ENCODE measurements at places on chromosomes 4 and X.

DNA sequence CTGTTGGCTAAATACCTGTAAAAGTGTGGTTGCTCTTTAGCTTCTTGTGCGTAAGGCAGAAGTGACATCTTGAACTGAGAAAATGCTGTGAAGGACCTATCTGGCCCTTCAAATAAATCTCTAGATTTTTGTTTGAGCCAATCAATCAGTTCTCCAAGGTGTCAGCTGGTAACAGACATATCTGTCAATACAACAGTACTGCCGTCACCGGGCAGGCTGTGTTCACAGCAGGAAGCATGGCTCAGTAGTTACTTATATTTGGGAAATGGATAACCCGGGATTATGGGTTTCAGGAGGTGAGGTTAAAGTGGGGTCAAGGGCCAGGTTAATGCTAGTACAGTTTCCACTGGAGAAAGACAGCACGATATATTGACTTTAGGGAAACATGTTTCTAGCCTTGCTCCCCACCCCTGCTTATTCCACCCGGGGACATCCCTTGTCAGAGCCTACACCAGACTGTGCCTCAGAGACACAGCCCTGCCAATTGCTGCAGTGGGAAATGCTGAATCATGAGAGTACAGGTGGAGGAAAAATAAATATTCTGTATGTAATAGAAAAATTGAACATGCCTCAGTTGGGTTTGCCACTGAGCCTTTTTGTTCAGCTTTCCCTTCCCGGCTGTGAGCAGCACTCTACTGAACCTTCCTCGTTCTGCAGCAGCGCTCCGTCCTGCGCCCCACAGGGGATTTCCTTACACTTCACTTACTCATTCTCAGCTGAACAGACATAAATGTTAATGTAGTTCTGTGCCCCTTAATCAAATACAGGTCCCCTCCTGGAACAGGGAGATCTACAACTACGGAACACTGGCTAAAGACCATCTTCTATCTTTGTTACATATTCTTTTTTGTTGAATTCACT is 121.1 kb downstream of the MGST2 start:
- no peak for DNase-seq

DNA sequence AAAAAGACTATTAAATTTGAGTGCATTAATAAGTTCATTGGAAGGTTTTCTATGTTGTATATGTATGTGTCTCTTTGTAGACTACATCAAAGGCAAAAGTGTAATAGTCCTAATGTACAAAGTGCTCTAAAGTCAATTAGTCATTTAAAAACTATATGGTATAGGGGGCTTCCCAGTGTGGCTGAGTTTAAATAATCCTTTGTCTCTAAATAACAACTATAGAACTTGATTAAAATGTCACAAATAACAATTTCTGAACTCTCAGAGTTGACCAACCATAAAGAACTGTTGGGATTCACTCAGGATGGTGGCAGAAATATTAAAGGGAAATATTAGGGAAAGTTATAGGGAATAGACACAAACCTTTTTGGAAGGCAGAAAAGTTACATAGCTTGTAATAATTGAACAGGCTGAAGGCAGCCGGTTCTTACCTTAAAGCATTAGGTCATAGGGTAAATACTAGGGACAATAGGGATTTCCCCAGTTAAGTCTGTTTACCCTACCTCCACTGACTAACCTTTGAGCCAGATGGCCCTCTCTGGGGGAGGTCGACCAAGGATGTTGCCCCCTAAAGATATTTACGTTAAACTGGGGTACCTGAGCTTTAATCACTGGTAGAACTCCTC is 1054.2 kb downstream of the ARAP2 start:
- no peak for DNase-seq

DNA sequence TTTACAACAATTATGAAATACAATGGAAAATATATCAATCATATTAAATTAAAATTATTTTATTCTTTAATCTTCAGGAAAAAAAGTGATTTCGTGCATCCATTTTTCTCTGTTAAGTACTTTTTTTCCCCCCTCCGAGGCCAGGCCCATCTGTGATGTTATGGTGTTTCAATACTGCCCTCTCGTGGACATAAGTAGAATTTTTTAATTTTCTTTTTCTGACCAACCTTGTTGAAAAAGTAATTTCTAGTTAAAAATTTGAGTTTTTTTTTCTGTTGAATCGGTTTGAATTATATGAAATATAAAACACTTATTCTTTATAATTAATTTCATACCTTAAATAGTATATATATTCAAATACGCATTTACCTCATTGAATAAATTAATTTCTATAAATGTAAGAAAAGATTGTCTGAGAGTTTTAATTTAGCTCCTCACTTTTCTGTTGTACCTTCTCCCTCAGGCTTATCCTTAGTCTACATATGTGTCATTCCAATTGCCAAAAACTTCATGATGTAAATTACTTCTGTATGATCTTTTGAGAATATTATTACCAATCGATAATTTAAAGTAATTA is 175.8 kb upstream of the TECRL start:
- DNase-seq = no peak

DNA sequence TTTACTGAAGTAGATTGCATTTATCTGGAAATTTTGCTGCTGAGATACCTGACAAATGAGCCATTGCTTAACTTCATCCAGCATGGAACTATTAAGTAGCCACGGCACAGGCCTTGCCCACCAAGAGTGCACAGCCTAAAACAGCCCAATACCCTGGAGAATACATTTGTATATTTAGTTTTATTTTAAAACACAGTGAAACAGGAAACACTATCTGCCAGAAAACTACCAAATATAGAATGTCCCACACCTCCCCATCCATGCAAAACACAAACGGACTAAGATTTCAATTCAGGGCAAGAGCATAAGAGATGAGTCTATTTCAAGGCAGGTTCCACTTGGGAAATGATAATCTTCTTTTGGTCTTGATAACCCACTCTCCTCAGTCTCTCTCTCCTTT is 57.1 kb downstream of the MAML3 start:
- DNase-seq = no peak

DNA sequence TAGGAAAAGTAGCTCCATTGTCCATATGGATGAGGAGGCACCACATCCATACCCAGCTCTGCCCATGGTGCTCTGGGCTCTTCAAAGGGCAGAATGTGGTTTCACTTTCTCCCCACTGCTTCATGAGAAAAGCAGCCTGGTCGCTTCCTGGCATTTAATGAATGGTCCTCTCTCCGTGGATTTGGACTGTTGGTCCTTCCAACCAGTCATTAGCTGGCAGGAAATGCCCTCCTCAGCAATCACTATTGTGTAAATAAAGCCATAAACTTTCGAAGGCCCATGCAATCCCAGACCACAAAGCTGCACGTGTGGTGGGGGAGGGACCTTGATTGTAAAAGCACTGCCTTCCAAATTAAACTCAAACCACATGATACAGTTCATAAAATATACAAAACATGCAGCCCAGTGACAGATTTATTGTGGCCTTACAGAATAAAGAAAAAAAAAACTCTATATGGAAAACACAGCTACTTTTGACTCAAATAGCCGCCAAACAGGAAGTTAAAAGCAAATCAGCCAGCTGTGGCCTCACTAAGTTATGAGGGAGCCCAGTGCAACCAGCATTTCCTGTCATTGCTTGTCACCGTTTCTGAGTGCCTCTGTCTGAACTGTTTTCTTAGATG is 8.1 kb downstream of the MBNL3 start:
- DNase-seq = no peak

DNA sequence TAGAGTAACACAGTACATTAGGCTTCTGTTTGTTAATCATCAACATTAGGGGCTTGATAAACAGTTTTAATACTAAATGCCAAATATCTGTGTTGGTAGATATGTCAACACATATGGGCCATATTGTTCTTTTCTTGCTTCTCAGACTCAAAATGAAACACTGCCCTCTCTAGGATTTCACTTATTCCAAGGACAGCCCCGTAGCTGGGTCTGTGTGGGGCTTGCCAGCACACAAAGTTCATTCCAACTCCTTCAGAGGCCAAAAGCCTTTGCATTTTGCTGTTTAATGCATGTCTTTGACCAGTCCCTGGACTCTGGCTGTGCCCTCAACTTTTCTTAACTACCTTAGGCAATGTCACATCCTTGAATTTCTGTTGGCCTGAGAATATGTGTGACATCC is 102.0 kb upstream of the ZNF827 start:
- DNase-seq = no peak

DNA sequence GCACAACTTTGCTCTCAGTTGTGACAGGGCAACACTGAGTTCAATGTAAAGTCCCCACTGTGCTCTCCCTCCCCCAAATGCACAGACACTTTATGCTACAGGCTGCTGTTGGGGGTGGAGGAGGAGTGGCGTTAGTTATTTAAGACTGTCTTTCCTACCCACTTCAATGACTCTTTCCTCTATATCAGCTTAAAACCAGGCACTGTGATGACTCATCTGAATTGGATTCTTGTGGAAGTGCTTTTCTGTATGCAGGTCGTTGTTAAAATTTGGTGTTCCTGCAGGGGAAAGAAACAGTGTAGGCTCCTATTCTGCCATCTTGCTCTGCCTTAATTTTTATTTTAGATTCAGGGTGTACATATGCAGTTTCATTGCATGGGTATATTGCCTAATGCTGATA is 1157.2 kb upstream of the ADGRL3 start:
- DNase-seq = no peak

DNA sequence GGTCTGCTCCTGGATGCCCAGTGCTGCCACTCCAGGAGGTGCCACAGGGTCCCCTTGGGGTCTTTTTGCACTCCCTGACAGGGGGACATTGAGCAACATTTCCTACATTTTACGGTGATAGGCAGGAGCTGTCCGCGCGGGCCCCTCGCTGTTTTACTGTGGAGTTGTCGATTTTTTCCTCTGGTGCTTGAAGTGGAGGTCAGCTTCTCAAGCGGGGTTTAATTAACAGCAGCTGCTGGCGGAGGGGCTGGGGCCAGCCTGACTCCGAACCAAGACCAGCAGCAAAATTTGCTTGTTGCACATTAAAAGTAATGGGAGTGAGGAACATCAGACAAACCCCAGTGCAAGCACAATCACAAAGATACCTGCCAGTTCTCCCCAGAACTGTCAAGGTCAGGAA is 13.2 kb upstream of the SH3TC1 start:
- DNase-seq = no peak

DNA sequence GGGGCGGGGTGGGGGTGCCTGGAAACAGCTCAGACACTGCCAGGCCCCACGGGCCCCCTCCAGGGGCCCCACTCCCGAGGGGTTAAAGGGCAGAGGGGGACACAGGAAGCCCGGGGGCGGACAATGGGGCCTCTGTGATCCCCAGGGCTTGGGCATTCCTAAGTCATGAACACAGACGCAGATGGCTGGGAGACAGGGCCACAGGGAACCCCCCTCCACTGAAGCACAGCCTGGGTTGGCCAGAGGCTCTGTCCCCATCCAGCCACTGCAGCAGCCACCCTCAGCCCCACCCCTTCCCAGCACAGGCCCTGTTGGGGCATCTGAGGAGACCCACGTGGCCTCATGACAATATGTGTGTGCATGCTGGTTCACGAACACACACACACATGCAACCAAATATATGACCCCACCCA is 3.9 kb downstream of the L1CAM start:
- no peak for DNase-seq

- DNase-seq = no peak
These were observed 48.2 kb upstream of the GC start for GRCh38 chr4:71832049-71832448.

GRCh38 chr4:108036213-108036612 is 46.5 kb downstream of the HADH start:
- DNase-seq = no peak

DNA sequence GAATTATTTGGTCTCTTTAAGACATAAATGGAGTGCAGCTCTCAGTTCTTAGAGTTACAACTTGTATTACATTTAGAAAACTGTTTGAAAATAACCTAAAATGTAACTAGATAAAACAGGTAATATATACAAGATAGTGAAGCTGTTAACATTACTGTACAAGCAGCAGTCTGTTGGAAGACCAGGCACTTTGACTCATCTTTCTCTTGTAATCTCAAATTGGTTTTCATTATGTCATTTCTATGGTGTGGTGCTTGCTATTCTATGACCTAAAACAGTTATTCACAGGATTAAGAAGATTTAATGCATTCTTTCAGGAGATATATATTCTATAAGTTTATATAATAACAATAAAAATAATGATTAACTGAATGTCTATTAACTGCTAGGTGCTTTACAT is 282.5 kb upstream of the PITX2 start:
- DNase-seq = no peak

- no peak for DNase-seq
These were observed 86.1 kb downstream of the SH3RF1 start for GRCh38 chr4:169184686-169185085.

- no peak for DNase-seq
These were observed 32.3 kb downstream of the CHRNA9 start for GRCh38 chr4:40367451-40367850.

DNA sequence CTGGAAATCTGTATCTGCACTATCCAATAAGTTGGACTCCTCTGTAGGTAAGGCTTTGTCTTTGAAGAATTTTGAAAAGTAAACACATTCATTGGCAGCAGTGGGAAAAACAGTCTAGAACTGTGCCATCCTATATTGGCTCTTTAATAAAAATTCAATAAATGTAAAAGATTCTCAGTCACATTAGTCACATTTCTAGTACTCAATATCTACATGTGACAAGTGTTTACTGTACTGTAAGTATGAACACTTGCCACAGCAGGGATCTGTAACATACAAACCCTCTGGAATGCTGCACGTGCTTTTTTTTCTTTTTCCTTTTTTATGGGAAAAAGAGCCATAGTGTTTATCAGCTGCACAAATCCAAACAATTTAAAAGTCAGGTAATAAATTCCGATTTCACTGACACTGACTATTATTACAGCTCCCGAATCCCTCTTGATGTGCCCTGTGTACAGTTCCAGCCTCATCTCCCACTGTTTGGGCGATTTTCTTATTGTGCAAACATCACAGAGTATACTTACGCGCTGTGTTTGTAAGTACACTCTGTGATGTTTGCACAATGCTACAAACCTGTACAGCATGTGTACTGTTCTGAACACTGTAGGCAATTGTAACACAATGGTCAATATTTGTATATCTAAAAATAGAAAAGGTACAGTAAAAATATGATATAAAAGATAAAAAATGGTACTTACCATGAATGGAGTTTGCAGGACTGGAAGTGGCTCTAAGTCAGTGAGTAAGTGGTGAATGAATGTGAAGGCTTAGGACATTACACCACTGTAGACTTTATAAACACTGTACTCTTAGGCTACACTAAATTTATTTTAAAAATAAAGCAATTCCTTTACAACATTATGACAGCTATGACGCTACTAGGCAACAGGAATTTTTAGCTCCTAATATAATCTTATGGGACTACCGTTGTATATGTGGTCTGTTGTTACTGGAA is 8.7 kb downstream of the PYURF start:
- DNase-seq = no peak

DNA sequence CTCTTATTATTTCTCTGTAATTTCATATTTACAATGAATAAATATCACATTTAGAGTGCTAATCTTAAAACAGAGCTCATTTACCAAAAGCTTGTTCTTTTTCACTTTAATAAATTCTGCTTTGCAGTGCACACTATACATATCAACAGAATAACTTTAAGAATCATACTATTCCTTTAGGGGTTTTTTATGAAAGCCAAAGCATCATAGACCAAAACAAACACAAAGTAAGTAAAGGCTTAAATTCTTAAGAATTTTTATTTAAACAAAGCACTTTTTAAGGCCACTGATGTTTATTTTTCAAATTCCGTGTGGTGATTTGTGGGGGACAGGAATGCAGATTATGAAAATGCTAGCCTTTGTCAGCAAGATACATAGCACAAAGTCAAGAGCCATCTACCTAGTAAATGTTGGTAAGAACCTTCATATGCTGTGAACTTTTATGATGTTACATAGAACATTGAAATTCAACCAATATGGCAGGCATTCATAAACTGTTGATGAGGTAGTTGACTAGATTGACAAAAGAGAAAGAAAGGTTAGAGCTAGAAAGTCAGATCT is 17.8 kb downstream of the TIGD2 start:
- no peak for DNase-seq

GRCh38 chr4:17545374-17546140 is 30.6 kb downstream of the CLRN2 start:
- DNase-seq = no peak
